ENCODE measurements at places on chromosomes 4 and X. TPM values are rescaled to one million over a fixed set of nuclear protein-coding genes. Genes with fewer than 3 reads are reported as not detected.

GRCh38 chr4:139692309-139693012 is 26.8 kb downstream of the MGST2 start:
- DNase-seq, result no peak

DNA sequence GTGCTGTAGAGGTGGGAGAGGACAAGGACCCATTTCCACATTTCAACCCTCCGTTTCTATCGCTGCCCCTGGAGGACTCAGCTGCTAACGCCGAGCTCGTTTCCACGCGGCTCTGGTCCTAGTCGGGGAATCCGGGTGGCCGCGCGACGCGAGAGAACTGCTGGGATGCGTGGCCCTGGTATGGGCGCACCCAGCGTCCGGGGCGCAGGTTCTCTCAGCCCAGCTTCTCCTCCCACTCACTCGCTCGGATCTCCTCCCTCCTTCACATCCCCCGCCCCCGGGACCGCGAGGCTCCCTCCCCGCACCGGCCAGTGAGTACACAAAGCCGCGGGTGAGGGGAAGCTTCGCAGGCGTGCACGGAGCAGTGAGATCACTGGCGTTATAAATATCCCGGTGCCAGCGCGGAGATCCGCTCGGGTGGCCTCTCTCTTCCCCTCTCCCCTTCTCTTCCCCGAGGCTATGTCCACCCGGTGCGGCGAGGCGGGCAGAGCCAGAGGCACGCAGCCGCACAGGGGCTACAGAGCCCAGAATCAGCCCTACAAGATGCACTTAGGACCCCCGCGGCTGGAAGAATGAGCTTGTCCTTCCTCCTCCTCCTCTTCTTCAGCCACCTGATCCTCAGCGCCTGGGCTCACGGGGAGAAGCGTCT is at the start of gene FGF5:
Gene FGF5 (plus strand): TSS at position 412 of the 649 bp plus-strand sequence. CDS start 161 bp downstream, at position 573.
- no peak for DNase-seq

- DNase-seq, result no peak
Observed at GRCh38 chr4:34108391-34108790, 2135.9 kb downstream of the ARAP2 start.

- DNase-seq, result no peak
Observed at GRCh38 chrX:69395306-69395705, 108.8 kb upstream of the NALF2 start.

GRCh38 chr4:183988874-183989273 is 83.8 kb downstream of the STOX2 start:
- no peak for DNase-seq

Gene RAB39B
- not detected for total RNA-seq

Data from PC-9 (cell line).